ENCODE measurements at places on chromosomes 11 and 22. TPM values are rescaled to one million over a fixed set of nuclear protein-coding genes. Genes with fewer than 3 reads are reported as not detected.

C1QTNF6 gene
- 8.9 TPM for polyA plus RNA-seq

DNA sequence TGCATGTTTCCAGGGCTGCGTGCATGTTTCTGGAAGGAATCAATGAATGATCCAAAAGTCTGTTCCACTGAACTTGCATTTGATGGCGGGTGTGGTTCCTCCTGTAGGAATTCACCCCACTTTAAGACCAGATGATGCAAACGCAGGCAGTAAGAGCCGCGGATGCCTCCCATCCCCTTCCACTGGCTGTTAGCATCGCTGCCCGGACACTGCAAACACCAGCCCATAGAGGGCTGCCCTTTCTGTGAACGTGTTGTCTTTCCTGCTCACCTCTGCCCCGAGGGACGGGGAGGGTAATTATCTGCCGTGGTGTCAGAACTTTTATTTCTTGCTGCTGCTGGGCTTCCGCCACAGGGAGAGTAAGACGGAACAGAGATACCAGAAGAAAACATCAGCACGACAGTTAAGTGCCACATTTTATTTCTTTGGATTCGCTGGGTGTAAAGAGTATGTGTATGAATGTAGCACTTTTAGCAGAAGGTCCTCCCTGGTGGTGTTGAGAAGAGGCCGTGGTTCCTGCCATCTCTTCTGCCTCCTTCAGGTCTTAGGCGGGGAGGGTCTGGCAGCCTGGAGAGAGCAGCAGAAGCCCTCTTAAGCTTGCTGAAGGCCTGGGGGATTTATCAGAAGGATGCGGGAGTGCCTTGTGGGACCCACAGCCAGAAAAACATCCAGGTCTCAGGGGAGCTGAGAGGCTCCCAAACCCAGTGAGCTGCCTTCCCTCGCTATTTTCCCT, 53.2 kb upstream of the NECTIN1 start:
- DNase-seq = no peak

CFAP300 gene
- 15.3 TPM for polyA plus RNA-seq

GRCh38 chr11:126951465-126951864, 49.1 kb downstream of the KIRREL3 start:
- no peak for DNase-seq

GRCh38 chr11:79482800-79483199, 42.0 kb upstream of the TENM4 start:
- DNase-seq = no peak

C11orf87 gene
- polyA plus RNA-seq = 0.94 TPM

GRCh38 chr22:32827049-32827602, 25.6 kb downstream of the TIMP3 start:
- DNase-seq = no peak

DNA sequence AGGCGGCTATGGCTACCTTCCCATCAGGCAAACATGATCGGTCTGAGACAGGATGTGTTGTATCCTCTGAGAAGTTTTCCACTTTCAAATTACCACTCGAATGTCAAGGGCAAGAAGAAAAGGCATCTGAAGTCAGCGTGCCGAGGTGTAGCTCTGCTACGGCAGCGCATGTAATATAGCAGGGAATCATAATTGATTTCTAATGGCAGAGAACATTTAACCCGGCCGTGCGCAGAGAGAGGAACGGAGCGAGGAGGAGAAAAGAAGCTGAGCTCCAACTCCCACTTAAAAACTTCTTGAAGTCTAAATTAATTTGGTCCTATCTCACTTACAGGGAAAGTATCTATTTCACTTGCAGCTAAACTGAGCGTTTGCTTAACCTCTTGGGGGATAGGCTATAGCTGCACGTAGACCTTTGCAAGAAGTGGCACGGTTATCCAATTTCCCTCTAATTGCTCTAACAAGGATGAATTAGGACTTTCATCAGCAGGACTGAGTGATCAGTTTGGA, 137.3 kb upstream of the KIRREL3 start:
- DNase-seq = no peak

APOA4 gene
- not detected for polyA plus RNA-seq

Measured in GM23248 (cell line).